HS-27A (cell line): ENCODE measurements at places on chromosomes 7 and 10.

DNA sequence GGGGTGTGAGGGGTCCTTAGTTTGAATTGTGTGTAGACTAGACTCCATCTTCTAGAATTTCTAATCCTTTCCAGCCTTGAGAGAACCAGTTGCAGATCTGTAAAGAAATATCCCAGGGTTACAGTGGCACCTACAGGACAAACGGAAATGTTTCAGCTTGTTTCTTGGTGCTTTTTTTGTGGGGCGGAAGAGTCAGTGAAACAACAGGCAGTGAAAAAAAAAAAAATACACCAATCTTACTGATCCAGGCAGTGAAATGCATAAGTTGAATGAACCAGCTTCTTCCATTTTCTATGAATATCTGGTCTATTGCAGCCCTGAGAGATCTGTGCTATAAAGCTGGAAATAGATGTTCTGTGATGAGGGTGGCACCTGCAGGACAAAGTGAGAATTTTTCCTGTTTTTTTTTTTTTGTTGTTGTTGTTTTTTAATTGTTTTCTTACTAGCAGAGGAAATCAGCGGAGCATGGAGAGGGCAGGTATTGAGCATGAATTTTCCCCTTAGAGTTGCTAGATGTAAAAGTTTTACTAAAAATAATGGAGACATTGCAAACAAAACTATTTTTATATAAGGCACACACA lies 81.9 kb upstream of the DYNC1I1 start:
- no peak for DNase-seq

- no peak for DNase-seq
Observed at GRCh38 chr10:58667658-58668310, 155.1 kb downstream of the BICC1 start.

GRCh38 chr7:78280276-78280675 lies 481.7 kb downstream of the PHTF2 start:
- DNase-seq, result no peak

DNA sequence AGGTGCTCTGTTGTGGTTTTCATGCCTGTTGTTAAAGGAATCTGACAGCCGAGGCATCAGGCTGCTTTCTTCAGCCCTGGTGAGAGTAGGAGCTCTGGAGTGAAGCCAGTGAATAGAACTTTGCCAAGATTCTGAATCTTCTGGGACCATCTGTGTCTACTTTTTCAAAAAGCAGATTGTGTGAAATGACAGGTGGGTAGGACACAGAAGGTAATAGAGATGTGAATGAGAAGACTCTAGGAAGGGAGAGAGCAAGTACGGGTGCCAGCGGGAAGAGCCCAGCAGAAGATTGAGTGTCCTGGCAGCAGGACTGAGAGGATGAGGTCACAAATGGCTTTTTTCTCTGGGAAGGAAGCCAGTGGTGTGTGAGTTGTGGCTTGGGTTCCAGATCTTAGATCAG lies 429.2 kb downstream of the SDK1 start:
- no peak for DNase-seq

GRCh38 chr7:155893664-155894063 lies 81.4 kb upstream of the SHH start:
- no peak for DNase-seq

GRCh38 chr10:24292304-24293293 lies 83.7 kb downstream of the KIAA1217 start:
- DNase-seq, result no peak

- no peak for DNase-seq
Observed at GRCh38 chr7:111132833-111133232, 41.9 kb downstream of the LRRN3 start.

- no peak for DNase-seq
Observed at GRCh38 chr7:42100156-42100508, 136.9 kb downstream of the GLI3 start.

GRCh38 chr10:74189999-74190421 lies 39.0 kb downstream of the ADK start:
- peak; percentile 49 for DNase-seq

GRCh38 chr10:116112232-116113231 lies 160.5 kb downstream of the GFRA1 start:
- DNase-seq, result no peak

- no peak for DNase-seq
Observed at GRCh38 chr7:44974549-44974948, 4.3 kb downstream of the MYO1G start.

- DNase-seq, result no peak
Observed at GRCh38 chr10:5644930-5645329, 21.5 kb downstream of the ASB13 start.

GRCh38 chr7:45937301-45937700 lies 16.2 kb upstream of the IGFBP3 start:
- no peak for DNase-seq

DNA sequence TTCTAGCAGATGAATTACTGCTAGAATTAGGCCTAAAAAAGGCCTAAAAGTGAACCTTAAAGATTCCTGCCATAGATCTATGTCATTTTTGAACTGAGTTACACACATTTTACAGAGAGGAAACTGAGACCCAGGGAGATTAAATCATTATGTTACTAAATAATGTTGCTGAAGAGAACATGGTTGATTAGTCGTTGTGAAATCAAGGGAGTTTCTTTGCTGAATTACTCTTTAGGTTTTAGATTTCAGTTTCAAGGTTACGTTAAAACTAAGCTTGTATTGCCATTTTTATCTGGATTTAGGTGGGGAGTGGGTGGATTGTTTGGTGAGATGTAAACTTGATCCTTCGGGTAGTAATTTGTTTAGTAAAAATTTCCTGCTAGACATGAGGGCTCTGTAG lies 21.3 kb downstream of the CDK14 start:
- no peak for DNase-seq

DNA sequence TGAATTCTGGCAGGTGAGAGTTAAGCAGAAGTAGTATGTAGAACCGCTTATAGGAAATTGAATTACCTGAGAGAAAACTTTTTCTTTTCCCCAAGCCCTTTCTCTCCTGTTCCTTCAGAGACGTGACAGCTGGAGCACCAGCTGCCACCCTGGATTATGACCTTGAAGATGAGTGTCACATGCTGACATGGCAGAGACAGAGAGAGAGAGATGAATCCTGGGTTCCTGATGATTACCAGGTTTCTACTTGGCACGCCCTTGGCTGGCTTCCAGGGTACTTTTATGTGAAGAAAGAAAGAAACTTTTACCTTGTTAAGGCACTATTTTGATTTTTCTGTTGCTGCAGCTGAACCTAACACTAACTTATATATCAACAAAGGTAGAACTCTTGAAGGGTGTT lies 99.9 kb downstream of the GPR26 start:
- DNase-seq, result no peak

DNA sequence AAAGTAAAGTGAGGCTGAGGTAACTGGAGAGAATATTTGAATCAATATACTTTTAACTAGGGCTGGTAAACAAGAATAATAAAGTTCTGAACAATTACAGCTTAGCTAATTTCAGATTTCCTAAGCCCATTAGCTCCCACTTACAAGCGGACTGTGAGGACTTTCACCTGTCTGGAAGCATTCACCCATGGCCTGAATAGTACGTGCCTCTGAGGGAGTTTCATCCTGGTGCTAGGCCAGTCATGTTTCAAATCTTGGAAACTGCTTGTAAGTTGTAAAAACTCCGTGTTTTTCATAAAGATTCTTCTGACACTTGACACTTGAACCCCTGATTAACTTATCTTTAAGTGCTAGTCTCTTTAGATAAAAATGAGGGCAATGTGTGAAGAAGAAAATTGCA lies 975.2 kb upstream of the GHITM start:
- DNase-seq, result no peak

DNA sequence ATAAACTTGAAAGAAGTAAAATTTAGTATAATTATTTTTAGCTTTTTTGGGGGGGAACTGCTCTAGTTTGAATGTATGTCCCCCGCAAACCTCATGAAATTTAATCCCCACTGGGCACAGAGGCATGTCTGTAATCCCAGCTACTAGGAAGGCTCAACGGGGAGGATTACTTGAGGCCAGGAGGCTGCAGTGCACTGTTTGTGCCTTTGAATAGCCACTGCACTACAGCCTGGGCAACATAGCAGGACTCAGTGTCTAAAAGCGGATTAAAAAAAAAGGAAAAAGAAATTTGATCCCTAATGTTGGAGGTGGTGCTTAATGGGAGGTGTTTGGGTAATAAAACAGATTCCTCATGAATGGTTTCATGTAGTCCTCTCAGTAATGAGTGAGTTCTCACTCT lies 43.1 kb upstream of the PHF14 start:
- DNase-seq, result no peak

DNA sequence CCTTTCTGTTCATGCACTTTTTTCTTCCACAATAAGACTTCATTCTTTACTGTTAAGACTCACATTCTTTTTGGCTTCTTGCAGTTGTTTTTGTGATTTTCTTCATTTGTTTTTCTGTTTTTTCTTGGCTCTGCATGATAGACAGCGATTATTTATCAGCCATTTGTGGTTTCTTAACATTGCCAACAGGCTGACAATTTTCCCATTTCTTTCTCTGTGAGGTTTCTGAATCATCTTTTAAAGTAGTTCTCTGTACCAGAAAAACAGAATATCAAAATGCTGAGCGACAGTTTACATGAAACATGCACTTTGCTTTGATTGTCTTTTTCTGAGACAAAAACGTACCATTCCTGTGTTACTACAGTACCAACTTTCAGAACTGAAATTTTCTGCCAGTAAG lies 334.2 kb upstream of the MAGI2 start:
- DNase-seq, result no peak

- DNase-seq, result no peak
Observed at GRCh38 chr10:70930263-70931000, 42.1 kb upstream of the PCBD1 start.

GRCh38 chr10:51344371-51344770 lies 270.1 kb downstream of the PRKG1 start:
- no peak for DNase-seq

DNA sequence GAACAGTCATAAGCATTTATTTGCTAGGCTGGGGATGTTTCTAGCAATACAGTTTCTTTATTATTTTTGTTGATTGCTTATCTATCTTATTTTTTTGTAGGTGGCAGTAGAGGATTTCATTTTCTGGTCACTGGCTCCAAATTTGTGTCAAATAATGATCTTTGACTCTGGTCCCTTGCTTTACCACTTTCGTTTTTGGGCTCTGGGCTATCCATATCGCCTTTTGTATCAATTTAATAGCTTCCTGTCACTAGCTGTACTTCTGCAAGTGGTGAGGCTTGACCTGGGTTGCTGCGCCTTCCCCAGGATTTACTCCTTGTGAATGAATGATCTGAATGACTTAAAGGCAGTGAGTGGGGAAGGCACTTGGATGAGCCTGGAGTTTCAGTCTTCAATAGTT lies 48.4 kb downstream of the MDFIC start:
- no peak for DNase-seq
